ENCODE measurements at places on chromosomes 4 and X.

GRCh38 chr4:21749924-21750323, 198.6 kb downstream of the KCNIP4 start:
- no peak for DNase-seq

GRCh38 chr4:113273721-113274220, 224.3 kb downstream of the ANK2 start:
- no peak for DNase-seq

DNA sequence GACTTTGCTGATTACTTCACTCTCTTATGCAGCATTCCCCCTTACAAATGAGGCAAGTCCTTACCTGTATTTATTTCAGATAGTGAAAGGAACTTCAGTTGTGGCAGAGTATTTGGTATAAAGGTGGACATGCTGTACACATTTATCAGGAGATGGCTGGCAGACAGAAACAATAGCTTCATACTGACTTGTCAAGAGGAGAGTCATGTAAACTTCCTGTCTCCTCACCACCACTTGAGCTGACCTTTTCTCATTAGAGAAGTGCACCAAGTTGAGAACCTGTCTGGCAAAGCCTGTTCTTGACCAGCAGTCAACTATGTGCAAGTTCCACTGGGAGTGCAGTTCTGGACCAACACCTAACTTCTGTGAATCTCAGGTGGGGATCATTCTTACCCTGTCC, 80.8 kb downstream of the LARP1B start:
- no peak for DNase-seq

DNA sequence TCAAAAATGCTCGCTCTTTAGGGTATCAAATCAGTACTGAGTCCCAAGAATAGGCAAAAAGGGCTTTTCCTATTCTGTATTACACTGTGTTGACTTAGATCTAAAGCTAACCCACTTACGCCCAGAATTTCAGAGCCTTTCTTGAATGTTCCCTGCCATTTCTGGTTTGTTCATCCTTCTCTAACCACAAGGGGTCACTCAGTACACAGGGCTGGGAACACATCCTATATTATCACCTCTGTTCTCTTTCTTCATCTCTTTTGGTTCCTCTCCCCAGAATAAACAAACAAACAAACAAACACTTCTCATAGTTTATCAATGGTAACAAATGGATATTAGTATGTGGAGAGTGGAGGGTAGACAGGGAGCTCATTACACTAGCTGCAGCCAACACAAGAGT, 25.5 kb upstream of the MORC4 start:
- DNase-seq = no peak

DNA sequence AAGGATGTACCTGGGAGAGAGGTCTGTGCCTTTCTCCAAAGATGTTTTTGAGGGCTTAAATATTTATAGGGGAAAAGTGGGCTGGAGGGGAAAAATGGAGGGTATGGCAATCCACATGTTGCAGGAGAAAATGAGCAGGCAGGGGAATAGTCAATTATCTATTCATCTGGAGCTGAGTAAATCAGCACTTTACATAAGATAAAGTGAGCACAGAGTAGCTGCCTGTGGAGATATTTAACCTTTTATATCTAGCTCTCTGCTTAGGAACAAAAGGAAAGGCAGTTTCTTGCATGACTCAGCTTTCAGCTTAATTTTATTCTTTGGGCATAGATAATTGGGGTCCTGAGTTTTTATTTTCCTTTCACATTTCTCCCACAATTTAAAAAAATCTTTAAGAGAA, 93.6 kb upstream of the NPY2R start:
- DNase-seq = no peak

DNA sequence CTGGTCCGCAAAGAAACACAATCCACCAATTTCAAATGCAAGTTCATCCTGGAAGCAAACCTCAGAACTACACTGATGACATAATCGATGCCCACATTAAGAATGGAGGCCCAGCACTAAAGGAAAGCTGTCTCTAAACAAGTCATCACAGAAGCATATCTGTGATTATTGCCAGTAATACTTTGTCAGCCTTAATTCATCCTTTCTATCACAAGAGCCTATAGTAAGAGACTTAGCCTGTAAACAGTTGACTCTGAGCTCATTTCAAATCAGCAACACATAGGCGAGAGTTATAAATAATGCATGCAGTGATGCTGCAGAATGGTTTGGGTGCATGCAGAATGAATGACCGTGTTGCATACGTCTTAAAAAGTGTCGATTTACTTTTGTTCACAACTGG, 105.9 kb upstream of the ZFP42 start:
- DNase-seq = no peak

- DNase-seq = no peak
Observed at GRCh38 chr4:36256398-36256891, 12.1 kb upstream of the ARAP2 start.

- no peak for DNase-seq
Observed at GRCh38 chr4:147616849-147617172, 386 bp upstream of the TMEM184C start.

DNA sequence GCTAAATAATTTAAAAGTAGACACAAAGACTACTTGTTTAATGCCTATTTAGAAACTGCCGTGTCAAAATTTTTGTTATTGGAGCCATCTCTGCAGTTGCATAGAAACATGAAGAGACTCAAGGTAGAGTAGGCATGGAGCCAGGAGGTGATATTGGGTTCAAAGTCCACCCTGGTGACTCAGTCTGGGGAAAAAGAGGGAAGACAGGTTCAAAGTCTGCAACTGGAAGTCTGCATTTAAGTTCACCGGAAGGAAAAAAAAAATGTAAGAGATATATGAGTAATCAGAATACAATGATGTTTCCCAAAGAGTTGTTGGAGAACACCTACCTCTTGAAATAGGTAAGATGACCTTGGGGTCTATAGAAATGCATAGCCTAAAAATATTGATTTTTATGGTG, 67.4 kb upstream of the QRFPR start:
- no peak for DNase-seq

DNA sequence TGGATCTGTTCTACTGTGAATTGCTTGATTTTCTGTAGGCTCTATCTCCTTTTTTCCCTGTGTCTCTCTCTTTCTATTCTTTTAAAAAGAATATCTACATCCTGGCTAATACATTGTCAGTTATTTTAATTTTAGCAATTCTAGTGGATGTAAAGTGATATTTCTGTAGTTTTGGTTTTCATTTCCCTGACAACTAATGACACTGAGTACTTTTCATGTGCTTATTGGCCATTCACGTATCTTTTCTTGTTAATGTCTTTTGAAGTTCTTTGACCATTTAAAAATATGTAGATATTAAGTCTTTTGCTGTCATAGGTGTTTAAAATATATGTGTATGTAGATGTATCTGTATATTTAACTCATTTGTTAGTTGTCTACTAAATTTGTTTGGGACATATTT, 59.0 kb upstream of the SOX3 start:
- DNase-seq = no peak

GRCh38 chrX:17375367-17375636, 302 bp downstream of the NHS start:
- DNase-seq = no peak

DNA sequence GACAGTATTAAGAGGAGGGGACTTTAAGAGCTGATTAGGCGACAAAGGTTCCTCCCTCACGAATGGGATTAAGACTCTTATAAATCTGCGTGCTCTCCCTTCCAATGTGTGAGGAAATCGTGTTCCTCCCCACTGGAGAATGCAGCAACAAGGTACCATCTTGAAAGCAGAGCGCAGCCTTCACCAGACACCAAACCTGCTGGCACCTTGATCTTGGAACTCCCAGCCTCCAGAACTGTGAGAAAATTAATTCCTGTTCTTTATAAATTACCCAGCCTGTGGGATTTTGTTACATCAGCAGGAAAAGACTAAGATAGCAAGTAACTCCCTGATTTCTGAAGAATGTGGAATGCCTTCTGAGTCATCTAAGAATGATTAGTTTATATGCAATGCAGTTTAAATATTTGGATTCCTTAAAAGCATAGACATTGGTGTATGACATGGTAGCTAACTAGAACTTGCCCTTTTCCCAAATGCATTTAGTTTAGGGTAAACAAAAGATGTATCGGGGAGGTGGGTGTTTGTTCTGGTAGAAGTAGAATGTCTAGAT, 86.1 kb downstream of the USP46 start:
- DNase-seq = no peak

- no peak for DNase-seq
Observed at GRCh38 chr4:135552131-135552530, 1350.5 kb upstream of the PABPC4L start.

DNA sequence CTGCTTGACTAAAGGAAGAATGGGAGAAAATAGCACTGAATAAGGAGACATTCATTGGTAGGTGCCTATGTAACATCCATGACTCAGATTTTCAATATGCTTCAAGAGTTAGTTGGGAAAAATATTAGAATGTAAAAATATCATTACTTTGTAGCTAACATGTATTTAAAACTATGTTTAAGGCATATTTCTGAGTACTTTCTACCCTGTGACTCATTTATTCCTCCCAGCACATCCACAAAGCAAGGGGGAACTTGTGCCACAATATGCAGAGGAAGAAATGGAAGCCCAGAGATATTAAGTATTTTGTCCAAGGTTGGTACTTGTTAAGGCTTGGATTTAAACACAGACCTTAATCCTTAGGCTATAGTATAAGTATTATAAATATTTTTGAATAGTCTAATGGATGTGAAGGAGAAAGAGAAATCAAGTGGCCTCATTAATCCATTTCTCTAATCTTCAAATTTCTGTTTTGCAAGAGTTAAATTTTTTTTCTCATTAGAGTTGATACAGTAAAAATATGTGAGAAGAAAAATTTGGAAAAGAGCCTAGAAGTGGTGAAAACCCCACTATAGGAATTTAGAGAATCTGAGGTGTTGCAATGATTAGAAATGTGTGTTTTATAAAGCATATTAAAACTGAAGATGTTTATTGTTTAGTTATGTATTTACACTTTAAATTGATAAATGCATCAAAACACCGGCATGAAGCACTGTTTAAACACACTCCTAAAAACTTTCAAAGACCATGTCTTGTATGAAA, 149.3 kb upstream of the GYPA start:
- DNase-seq = no peak

DNA sequence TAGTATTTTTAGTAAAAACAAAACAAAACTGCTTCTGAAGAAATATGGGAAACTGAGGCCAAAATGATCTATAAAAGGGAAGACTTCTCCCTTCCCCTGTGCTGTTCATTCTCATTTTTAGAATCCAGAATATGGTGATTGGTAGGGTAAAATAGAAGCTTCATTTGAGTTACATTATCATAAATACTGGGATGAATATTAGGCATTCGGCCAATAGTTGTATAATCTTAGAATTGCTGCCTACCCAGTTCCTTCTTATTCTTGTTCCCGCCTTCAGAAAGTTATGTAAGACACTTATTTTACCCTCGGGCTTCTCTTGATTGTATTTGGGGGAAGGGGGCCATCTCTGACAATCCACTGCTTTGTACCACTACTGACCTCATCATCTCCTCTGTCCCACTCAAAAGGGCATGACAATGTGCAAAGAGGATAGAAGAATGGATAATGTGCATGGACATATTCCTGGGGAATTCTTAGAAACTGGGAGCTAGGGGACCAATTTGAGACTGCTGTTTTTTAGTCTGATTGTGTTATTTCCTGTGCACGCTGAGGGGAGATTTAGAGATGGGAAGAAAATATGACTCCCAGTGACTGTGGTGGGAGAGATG, 588 bp downstream of the ART3 start:
- DNase-seq = no peak

- DNase-seq = peak; percentile 46
Observed at GRCh38 chrX:153411255-153411987, at the start of gene ZFP92. Gene ZFP92 (plus strand): TSS chrX:153411472. CDS start chrX:153418323, 6,851 bp downstream.

DNA sequence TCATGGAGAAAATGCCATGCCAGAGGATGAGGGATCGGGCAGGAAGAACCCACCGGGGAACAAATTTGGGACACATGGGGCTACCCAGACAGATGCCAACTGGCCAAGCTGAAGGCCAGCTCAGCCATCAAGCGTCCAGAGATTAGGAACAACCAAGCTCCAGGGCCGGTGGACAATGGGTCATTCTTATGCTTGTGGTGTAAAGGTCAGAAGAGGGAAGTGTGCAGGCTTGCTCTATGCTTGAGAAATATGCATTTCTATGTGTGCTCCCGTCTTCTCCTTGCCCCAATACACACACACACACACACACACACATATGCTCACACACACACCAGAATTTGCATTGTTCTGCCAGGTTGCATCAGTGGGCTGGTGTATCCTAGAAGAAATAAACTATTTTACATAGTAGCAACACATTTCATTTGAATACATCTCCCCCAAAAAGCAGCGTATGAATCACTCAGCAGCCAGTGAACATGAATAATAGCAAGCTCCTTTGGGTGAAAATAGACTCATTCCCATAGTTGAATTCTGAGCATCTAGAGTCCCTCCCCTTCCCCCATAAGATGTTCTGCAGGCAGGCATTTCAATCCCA, 201.9 kb upstream of the PPARGC1A start:
- no peak for DNase-seq

GRCh38 chr4:90624781-90625180, 497.6 kb downstream of the CCSER1 start:
- DNase-seq = no peak

DNA sequence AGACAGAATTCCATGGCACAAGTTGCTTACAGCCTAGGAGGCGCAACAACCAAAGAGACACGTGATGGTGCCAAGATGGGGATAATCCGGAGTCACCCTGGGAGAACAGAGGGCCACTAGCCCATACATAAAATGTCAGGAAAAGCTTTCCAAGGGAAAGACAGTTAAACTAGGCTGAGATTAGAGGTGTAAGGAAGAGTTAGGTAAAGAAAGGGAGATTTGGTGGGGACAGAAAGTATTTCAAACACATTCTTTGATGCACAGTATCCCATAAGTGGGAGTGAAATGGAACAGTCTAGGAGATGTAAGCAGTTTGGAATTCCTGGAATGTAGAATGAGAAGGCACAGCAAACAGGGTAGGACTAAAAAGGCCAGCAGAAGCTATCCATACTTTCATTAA, 860.9 kb upstream of the LCORL start:
- no peak for DNase-seq

- no peak for DNase-seq
Observed at GRCh38 chr4:165909947-165910346, 36.9 kb downstream of the TLL1 start.

GRCh38 chrX:129540068-129540653, at the start of gene OCRL:
Gene OCRL (plus strand): TSS chrX:129540259. CDS start chrX:129540440, 181 bp downstream.
- peak; percentile 70 for DNase-seq

DNA sequence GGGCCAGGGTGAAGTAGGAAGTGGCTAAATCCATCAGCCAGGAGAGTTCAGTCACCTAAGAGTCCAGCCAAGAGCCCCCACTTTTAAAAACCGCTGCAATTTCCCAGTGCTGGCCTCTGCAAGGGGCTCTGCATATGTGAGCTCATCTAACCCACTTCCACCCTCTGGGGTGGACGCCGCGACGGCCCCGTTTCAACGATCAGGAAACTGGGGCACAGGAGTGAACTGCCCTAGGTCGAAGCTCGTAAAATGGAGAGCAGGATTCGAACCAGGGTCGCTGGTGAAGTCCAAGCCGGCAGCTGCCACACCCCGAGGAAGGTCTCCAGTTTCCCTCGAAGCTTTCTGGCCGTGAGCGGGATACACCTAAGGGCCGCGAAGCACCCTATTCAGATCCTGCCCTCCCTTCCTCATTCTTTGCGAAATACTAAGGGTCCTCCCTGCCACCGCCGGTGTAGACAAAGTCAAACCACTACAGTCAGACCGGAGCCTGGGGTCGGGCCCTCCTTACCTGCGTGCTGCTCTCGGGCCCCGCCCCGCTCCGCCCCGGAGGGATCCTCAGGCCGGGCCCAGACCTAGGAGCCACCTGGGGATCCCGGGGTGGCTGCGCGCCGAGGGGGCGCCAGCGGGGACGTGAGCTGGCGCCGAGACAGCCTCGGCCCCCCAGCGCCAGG, 446 bp downstream of the EVC2 start:
- DNase-seq = no peak

GRCh38 chrX:42047886-42048285, 124.5 kb upstream of the CASK start:
- no peak for DNase-seq

GRCh38 chr4:92359491-92359890, 55.7 kb downstream of the GRID2 start:
- no peak for DNase-seq

Data from activated T-cell treated with anti-CD3 and anti-CD28 coated beads, Interleukin-2, amount 50 U/mL, for 48 hours (primary cell).